ENCODE measurements at places on chromosomes 3 and 15.

DNA sequence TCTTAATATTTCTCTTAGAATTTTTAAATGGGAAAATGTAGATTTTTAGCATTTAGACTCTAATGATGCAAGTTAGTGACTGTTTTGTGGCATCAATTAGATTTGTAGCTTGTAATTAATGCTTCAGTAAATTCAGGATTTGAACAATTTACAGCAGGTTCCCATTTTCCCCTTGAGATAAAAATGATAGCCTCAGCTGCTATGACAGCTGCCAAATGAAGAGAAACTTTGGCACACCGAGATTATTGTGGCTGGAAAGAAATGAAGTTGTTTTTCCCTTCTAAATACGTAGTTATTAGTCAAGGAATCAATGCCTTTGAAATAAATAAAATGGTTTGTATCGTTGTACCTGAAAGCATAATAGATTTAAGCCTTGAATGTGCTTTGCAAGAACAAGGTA is 206.4 kb upstream of the P2RY1 start:
- DNase-seq = no peak

DNA sequence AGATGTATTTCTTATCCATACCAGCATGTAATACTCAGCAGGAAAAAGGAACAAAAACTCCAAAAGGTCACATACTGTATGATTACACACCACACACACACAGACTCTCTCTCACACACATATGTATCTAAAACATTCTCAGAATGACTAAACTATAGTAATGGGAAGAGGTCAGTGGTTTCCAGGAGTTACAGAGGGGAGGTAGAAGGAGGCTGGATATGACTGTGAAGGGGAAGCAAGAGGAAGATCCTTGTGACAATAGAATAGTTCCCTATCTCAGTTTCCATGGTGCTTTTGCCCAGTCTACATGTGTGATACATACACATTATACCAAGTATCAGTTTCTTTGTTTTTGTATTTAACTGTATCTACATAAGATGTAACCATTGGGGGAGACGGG is 190.1 kb downstream of the IL5RA start:
- no peak for DNase-seq

DNA sequence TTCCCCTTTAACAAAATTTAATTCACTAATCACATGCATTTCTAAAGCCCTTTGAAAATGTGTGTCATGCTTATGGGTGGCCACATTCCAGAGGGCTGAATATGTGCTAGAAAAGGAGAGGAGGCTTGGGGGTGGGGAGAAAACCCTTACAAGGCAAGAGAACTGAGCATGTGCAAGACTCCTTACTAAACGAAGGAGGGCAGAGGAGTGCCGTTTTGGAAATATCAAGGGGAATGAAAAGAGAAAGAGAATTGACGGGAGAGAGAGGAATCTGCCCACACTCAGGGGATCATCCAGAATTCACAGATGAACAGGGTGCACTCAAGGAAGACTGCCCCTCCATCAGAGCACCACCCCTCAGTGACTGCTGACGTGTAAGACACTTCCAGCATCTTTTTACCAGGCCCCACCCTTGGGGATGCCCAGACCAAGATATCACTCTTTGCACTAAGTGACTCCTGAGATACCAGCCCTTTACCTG is 37.9 kb upstream of the TSC22D2 start:
- no peak for DNase-seq

DNA sequence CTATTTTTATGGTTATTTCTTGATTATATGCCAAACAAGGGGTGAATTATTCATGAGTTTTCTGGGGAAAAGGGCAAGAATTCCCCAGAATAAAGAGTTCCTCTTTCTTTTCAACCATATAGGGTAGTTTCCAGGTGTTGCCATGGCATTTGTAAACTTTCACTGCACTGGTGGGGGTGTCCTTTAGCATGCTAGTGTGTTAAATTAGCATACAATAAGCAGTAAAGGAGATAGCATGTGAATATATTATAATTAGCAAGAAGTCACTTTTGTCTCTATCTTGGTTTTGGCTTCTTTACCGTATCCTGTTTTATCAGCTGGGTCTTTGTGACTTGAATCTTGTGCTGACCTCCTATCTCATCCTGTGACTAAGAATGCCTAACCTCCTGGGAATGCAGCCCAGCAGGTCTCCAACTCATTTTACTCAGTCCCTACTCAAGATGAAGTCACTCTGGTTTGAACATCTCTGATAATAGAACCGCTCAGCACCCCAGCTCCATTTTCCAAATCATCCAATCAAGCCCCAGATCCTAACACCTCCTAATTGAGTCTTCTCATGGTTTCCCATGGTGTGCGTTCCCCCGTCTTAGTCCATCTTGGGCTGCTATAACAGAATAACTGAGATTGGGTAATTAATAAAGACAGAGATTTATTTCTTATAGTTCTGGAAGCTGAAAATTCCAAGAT is 3.4 kb upstream of the SELENOT start:
- DNase-seq = no peak

- no peak for DNase-seq
Measured at GRCh38 chr3:176296066-176296597, 901.1 kb downstream of the TBL1XR1 start.
